ENCODE measurements at places on chromosomes 1 and 21.

DNA sequence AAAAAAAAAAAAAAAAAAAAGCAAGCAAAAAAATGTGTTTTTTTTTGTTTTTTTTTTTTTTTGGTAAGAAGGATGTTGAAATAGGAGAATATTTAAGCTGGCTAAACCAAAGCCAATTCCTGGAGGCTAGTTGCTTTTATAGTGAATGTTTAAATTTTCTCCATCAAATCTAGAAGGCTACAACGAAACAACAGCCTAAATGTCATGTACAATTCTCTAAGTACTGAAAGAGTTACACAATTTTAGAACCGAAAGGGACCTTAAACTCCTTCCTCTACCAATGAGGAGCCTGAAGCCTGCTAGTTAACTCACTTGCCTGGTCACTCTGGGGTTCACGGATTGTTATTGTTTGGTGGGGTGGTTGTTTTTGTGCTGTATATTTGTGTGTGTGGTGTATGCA is 3.5 kb downstream of the WLS start:
- DNase-seq = no peak

GRCh38 chr1:187928696-187929095 is 1099.9 kb downstream of the PLA2G4A start:
- no peak for DNase-seq

- no peak for DNase-seq
Observed at GRCh38 chr1:173894189-173894588, 22.9 kb downstream of the SERPINC1 start.

- no peak for DNase-seq
Observed at GRCh38 chr1:170668209-170669106, 4.5 kb downstream of the PRRX1 start.

GRCh38 chr1:8950309-8950708 is 4.6 kb downstream of the CA6 start:
- DNase-seq = no peak

- no peak for DNase-seq
Observed at GRCh38 chr1:208013210-208013609, 102.3 kb upstream of the CD34 start.

GRCh38 chr1:50531027-50531426 is 107.8 kb upstream of the DMRTA2 start:
- no peak for DNase-seq

DNA sequence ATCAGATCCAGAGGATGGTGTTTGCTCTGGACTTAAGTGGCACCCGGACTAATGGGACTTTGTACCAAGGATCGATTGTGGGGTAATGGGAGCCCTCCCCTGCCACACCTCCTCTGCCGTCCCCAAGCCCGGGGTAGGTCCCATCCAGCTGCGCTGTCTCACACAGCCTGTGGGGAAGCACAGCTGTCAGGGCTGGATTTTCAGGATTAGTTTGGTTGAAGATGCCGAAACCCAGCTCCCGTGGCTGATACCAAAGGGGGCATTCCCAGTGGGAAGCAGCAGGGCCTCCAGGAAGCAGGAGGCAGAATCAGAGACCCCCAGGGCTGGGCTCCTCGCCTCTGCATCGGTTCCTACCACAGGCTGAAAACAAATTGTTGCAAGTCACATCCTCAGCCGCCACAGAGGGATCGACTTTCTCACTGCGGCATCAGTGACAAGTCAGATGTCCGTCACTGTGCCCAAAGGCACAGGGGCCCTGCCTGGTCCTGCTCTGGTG is 59.7 kb downstream of the MATN1 start:
- no peak for DNase-seq

DNA sequence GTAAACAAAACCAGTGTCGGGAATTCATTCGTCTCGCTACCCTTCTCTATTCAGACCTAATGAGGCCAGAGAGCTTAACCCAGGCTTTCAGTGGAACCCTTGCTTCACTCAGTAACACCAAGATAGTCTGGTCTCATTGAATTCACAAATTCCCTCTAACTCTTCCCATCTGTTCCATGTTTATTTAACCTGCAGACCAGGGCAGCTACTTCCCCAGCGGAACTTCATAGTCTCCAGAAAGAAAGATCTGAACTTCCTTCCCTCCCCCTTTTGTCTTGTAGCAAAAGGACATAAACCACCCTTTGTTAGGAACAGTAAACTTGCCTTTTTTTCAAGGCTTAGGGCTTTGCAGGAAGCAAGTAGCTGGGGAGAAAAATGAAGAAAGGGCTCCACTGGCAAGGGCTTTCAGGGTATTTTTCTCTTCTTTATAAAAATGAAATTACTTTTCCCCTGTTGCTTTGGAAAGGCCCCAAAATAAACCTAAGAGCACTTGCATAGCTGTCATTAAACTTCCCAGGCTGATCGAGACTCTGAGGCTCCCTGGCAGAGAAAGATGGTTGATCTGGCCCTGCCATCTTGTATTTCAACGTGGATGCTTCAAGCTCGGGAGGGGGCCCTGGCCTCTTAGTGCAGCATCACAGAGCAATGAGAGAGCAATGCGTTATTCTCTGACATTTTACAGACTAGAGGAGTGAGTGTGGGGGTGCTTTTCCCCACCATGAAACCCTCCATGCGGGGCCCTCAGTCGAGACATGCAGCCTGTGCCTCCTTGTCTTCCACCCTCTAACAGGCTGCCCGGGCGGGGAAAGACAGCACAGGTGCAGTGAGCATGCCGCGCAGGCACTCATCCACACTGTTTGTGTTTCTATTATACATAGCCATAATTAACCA is 30.0 kb downstream of the MIS18A start:
- no peak for DNase-seq

- DNase-seq = no peak
Observed at GRCh38 chr1:109625176-109625575, 5.5 kb downstream of the AMPD2 start.

DNA sequence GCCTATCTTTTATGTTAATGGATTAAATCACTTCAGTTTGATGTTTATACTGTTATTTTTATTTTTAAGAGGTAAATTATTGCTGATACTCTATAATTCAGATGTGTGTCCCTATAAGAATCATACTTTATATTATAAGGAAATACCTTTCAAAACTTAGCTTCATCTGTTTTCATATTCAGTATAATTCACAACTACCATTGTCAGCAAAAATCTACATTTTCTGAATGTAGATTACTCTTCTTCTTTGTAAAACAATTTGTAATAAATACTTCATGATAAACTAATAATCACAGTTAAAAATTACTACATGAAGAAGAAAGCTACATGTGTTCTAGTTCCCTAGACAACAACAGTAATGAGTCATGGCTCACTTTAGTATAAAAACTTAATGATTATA is 115.4 kb upstream of the SERTAD4 start:
- DNase-seq = no peak

- DNase-seq = no peak
Observed at GRCh38 chr1:30449428-30450147, 273.8 kb downstream of the MATN1 start.

DNA sequence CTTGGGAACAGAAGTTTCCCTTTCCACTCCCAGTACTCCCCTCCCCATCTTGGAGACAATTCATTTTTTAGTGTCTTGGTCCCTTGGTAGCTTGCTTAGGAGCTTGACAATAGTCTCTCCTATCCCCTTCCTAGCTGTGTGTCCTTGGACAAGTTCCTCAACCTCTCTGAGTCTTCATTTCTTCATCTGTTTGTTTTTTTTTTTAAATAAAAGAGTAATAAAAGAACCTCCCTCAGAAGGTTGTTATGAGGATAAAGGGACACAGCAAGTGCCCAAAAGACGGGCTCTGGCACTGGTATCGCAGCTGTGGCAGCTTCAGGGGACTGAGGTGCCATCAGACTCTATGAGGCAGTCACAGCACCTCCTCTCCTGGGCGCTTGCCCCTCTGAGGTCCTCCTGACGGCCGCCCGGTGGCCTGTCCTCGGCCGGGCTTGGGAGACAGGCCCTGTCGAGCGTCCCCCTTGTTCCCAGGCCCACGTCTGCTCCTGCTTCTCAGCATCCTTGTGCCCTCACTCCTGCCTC is 689.2 kb downstream of the MATN1 start:
- no peak for DNase-seq

- DNase-seq = no peak
Observed at GRCh38 chr1:9628541-9629444, 22.7 kb upstream of the PIK3CD start.

DNA sequence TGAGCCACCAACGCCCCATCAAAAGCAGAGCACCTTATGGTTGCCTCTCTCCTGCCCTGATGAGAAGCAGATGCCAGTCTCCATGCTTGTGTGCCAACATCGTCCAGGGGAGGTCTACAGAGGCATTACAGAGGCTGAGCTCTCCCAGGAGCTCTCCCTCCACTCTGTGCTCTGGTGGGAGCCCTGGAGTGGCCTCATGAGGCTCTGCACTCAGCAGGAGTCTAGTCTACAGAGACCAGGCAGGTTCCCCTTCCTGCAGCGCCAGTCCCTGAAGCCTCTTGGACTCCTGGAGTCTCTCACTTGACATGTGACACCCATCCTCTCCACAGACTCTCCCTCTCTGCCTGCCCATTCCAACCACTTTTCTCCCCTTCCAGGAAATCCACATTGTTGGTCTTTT is 3.4 kb downstream of the DCST1 start:
- no peak for DNase-seq

GRCh38 chr1:110003747-110004428 is 19.3 kb downstream of the AHCYL1 start:
- DNase-seq = peak; percentile 90

- DNase-seq = no peak
Observed at GRCh38 chr1:9869831-9870251, 40.2 kb downstream of the CTNNBIP1 start.

DNA sequence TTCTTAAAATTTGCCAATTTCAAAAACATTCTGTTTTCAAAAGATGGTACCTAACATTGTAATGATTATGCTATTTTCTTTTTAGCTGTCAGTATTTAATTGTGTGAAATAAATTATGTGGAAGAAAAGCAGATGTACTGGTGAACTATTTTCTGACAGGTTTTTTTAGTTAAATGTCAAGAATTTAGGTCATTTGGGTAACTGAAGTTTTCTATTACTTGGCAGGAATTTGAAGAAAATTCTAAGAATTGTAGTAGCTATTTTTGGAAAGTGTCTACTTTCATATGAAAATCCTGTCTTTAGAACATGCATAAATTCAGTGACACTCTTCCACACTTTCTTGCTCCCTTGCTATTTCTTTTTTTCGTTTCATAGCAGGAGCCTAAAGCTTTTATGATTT is 28.5 kb upstream of the PTPRC start:
- no peak for DNase-seq

GRCh38 chr1:64828829-64829228 is 84.0 kb downstream of the RAVER2 start:
- DNase-seq = no peak

DNA sequence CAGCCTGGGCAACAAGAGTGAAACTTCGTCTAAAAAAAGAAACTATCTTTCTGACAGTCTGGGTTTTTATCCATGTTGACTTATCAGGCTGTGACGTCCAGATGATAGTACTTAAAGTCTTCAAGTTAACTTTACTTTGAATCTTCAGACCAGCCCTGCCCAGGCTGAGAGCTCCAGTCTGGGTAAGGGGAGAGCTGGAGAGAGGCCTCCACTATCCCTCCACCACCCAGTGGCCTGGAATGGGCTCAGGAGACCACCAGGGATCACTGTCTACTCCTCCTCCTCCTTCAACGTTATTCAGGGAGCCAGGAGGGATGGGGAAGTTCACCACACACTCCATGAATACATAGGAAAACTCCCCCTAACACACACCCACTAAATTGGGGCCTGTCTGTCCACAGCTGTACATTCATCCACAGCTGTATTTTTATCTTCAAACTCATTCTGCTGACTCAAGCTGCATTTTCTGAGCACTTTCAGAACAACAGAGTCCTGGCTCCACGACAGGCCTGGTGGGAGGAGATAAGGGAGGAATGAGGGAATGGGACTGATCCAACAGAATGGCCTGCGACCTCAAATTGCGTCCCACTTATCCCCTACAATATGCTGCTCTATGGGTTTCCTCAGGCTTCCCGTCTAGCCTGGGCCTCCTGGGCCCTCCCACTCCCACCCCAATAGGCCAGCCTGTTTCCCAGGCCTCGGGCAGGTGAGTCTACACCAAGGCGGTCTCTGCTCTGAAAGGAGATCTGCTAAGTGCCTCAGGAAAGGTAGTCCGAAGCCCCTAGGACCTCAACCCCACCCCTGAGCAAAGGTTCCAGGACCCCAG is 1.8 kb downstream of the SLC45A3 start:
- DNase-seq = no peak

DNA sequence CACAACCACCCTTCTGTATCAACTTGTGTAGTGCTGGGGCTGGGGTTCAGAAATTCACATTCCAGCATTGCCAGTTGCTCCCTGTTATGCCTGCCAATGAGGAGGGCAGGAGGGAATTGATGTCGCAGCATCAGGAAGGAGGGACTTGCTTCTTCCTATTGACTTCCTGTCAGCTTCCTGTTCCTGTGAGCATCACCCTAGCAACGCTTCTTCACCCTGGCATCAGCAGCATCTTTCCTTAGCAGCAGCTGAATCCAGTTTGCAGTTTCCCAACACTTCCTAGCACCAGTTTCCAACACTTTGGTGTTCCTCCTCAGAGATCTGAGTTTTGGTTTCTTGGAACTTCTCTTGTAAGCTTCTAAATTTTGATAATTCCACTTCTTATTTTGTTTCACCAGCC is 8.9 kb upstream of the TRIM62 start:
- no peak for DNase-seq

- DNase-seq = no peak
Observed at GRCh38 chr1:97252076-97252475, 530.5 kb downstream of the PTBP2 start.

- DNase-seq = no peak
Observed at GRCh38 chr1:107692580-107693345, 272.2 kb downstream of the VAV3 start.

GRCh38 chr1:89611721-89612120 is 21.2 kb upstream of the LRRC8C start:
- no peak for DNase-seq

GRCh38 chr1:56229186-56229585 is 350.2 kb downstream of the PLPP3 start:
- DNase-seq = no peak

DNA sequence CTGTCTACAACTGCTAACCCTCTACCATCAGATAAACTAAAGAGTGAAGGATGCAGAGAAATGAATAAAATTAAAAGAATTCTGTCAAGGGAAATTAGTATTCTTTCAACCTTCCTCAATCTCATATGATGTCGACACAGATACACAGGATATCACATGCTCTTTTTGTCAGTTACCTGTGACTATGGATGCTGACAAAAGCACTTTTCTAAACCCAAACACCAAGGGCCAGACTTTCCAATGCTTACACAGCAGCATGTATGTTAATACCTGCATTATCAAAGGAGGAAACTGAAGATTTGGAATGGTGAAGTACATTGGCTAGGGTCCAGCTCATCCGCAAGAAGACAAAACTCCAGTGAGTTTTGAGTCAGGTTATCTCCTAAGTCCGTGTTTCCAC is 294.0 kb downstream of the SMYD3 start:
- DNase-seq = no peak

DNA sequence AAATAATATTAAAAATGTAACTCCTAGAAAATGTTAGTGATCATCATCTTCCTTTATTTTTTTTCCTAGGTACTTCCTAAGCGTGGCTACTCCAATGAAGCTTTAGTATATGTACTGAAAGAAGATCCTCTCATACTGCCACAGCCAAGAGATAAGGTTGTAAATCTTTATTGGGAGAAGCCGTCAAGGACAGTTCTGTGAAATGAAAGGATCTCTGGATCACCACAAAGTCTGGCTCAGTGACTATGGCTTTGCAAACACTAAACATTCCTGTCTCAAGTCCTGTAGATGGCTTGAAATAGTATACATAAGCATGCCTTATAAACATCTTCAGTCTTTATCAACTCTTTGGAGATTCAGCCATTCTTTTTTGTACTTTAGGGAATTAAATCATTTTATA is 61.2 kb upstream of the DPH5 start:
- DNase-seq = no peak

All from HS-27A (cell line).